ENCODE measurements at places on chromosomes 7 and 10. TPM values are rescaled to one million over a fixed set of nuclear protein-coding genes. Genes with fewer than 3 reads are reported as not detected.

Gene C10orf90
- total RNA-seq: not detected

Gene NME8
- total RNA-seq: 0.27 TPM

Gene GRID2IP
- total RNA-seq: 3.2 TPM

DNA sequence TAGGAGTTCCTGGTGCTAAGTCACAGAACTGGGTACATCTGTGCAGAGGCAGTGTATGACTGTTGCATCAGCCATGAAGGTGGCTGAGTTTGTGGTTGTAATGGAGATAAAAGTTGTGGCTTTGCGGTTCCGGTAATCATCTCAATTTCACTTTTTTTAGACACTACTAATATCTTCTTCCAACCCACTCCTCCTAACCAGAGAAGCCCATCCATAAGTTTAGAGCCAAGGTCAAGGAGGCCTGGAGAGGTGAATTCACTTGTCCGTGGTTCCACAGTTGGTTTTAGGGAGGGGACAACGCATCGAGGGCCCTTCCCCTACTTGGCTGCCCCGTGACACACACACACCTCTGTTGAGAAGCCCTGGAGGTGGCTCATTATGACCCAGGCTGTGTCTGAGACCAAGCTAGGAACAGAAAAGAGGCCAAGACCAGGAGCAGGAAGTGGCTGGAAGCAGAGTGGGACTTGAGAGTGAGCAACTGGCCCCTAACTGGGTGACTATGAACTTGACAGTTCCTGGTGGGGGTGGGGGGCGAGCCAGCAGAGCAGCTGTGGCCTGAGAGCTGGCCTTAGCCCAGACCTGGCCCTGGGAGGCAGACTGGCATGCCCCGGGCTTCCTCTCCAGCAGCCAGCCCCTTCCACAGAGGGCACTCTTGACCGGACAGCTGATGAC is 66.8 kb upstream of the COL13A1 start:
- DNase-seq: no peak
